ENCODE measurements at places on chromosomes 1 and 21. TPM values are rescaled to one million over a fixed set of nuclear protein-coding genes. Genes with fewer than 3 reads are reported as not detected.

Gene BATF3
- total RNA-seq: 0.47 TPM

Gene KRTAP22-1
- total RNA-seq: not detected

Gene LINGO4
- not detected for total RNA-seq

Gene PAFAH2
- 5.2 TPM for total RNA-seq

Gene NID1
- total RNA-seq: 40.4 TPM

Gene ECM1
- total RNA-seq: 16.4 TPM

Gene SLC25A24
- total RNA-seq: 30.0 TPM

Gene ILDR2
- total RNA-seq: not detected

Gene MAPKAPK2
- total RNA-seq: 27.4 TPM

Gene ELOA
- 13.4 TPM for total RNA-seq

All from bronchial smooth muscle cell (primary cell).